Frontal cortex (tissue), 4 donors: ENCODE measurements at places on chromosomes 2 and 18. TPM values are rescaled to one million over a fixed set of nuclear protein-coding genes. Genes with fewer than 3 reads are reported as not detected.

Gene MLPH
- total RNA-seq: 0.82 TPM

Gene POTEI
- total RNA-seq: under 0.01 TPM

Gene BUB1
- total RNA-seq: 6.9 TPM

Gene MROH2A
- not detected for total RNA-seq
